ENCODE measurements at places on chromosomes 2 and 18. TPM values are rescaled to one million over a fixed set of nuclear protein-coding genes. Genes with fewer than 3 reads are reported as not detected.

TUBB8B gene
- total RNA-seq: 3.6 TPM

DSG1 gene
- total RNA-seq: not detected

TXNDC2 gene
- total RNA-seq: not detected

NAPG gene
- 46.2 TPM for total RNA-seq

DTNA gene
- 25.1 TPM for total RNA-seq

NAGK gene
- 55.6 TPM for total RNA-seq

ERMN gene
- total RNA-seq: 0.35 TPM

IL36G gene
- total RNA-seq: 0.70 TPM

MC5R gene
- total RNA-seq: not detected

ZNF396 gene
- 0.85 TPM for total RNA-seq

ARHGEF4 gene
- 16.6 TPM for total RNA-seq

UGT1A4 gene
- total RNA-seq: not detected

GALNT5 gene
- total RNA-seq: 0.14 TPM

TUBA3E gene
- total RNA-seq: 0.66 TPM

DHRS9 gene
- not detected for total RNA-seq

NT5C1B gene
- not detected for total RNA-seq

UGT1A5 gene
- not detected for total RNA-seq

IL1RN gene
- total RNA-seq: not detected

KLF11 gene
- total RNA-seq: 5.6 TPM

PRSS56 gene
- total RNA-seq: not detected

ANTXR1 gene
- total RNA-seq: 24.7 TPM

ZFP36L2 gene
- total RNA-seq: 43.0 TPM

TMEM17 gene
- total RNA-seq: 3.0 TPM

COX5B gene
- 260 TPM for total RNA-seq

LRRC30 gene
- not detected for total RNA-seq

GKN1 gene
- total RNA-seq: not detected

CNOT11 gene
- 74.2 TPM for total RNA-seq

CYP27A1 gene
- 4.2 TPM for total RNA-seq

CHRNA1 gene
- total RNA-seq: not detected

PROKR1 gene
- 5.2 TPM for total RNA-seq
